ENCODE measurements at places on chromosomes 6 and 20.

GRCh38 chr6:122285292-122285913, 114.0 kb upstream of the HSF2 start:
- no peak for DNase-seq

- DNase-seq = no peak
These were observed 621.9 kb downstream of the GRIK2 start for GRCh38 chr6:102015431-102015830.

DNA sequence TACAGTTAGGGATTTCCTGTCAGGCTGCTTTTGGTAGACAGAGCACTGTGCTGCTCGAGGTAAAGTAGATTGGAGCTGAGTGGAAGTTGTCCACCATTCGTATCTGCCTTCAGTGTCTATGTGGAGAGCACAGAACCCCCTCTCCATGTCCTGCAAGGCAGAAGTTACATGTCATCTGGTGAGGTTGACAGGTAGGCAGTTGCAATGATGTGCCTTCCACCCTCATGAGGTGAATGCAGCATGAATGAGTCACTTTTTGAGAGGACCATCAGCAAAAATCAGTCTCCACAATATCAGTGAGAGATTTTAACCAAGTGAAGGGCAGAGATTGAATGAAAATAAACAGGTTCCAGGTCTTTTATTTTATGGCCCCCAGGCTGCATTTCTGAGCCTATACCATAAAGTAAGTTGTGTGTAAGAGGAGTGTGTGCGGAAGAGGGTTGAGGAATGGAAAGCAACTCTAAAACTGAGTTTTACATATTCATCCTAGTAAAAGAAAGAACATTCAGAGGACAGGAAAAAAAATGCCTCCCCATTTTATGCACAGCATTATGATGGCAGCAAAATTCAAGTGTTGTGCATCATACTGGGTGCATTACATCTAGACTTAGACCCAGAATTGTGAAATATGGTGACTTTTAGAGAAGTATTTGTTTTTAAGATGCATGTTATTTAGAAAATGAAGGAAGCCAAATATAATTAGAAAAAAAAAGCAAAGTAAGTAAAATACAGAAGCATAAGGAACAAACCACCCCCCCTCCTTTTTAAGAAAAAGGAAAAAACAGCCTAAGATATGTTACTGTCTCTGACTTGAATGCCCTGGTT, 15.8 kb downstream of the TRAPPC3L start:
- DNase-seq = no peak

DNA sequence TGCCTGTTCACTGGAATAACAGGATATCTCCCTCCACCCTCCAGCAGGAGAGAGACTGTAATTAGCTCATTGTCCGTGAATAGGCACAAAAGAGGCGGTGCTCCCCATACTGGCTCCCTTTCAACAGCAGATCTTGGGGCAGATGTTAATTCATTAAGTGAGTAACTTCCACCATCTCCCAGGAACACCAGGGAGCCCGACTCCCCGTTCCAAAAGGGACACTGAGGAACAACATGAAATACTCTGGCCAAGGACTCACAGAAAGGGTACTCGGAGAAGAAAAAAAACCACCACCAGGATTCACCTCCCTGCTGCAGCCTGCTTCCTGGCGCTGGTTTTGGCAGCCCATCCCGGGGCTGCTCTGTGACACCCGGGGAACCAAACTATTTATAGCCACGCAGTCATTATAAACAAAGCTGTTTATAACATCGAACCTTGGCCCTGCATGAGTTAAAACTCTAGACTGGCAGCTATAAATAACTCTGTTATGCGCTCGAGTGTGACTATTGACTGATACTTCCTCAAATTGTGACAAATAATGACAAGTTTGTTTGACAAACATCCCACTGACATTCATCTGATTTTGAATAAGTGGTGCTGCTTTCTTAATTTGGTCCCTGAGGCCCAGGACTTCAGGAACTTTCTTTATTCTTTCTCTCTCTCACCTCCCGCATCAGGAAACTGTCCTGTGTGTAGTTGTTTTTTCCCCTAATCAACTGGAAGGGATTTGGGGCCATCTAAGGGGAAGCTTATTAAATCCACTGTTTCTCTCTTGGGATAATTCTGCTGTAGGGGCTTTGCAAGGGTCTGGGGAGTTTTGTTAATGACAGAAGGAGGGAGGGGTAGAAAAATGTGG, 521.6 kb downstream of the CD83 start:
- DNase-seq = peak; percentile 31

- DNase-seq = peak; percentile 46
These were observed 22.9 kb downstream of the FAM110A start for GRCh38 chr20:856361-856775.

DNA sequence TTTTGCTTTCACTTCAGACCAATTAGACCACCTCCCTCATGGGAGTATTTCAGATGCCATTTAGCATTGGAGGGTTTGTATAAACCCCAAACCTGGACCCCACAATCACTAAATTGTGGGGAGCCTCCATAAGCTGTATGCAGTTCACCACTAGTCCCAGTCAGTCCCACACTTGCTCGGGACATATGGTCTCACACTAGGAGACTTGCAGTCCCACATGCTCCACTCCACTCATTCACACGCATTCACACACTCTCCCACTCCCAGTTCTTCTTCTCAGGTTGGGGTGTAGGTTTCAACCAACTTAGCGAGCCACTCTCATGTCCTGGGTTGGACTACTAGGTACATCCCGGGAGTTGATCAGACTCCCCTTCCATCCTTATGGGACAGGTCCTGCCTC, 84.5 kb upstream of the GPR6 start:
- DNase-seq = no peak

- peak; percentile 69 for DNase-seq
These were observed 8.2 kb upstream of the UBE2V1 start for GRCh38 chr20:50120935-50121693.

DNA sequence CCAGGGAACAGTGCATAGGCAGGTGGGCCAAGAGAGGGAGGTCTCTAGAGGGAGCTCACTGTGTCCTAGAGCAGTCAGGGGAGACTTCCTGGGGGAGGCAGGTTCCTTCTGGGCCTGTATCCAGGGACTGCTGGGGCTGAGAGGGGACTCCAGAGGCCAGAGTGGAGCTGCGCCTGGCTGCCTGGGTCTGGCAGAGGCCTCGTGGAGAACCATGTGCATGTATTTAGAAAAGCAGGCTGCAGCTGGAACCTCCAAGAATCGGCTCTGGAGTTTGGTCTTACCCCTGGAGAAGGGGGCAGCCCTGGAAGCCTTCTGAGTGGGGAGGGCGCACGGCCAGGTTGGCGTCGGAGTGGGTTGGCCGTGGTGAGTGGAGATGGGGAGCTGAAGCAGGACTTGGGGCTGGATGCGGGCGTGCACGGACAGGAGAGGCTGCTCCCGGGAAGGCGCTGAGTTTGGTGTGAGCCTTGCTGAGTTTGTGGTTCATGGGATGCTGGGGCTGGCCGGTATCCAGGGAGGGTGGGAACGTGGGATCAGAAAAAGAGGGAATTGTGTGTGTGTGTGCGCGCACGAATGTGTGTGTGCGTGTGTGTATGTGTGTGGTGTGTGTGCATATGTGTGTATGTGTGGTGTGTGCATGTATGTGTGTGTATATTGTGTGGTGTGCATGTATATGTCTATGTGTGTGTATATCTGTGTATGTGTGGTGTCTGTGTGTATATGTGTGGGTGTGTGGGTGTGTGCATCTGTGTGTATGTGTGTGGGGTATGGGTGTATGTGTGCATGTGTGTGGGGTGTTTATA, 10.8 kb downstream of the VSTM2L start:
- no peak for DNase-seq

DNA sequence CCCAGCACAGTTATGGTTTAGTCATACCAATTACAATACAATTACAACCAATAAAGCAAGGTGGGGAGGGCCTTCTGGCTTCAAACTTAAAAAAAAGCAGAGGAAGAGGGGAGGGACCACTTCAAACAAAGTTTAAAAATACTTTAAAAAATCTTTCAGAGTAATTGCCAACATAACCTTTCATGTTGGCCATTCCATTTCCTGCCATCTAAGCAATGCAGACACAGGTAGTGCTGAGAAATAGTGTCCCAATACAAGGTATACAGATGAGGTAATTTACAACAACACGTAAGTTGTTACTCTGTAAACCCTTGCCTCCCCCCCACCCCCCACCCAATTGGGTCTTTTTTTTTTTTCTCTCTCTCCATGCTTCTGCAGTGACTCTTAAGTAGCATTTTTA, 18.8 kb upstream of the TBC1D20 start:
- DNase-seq = no peak

DNA sequence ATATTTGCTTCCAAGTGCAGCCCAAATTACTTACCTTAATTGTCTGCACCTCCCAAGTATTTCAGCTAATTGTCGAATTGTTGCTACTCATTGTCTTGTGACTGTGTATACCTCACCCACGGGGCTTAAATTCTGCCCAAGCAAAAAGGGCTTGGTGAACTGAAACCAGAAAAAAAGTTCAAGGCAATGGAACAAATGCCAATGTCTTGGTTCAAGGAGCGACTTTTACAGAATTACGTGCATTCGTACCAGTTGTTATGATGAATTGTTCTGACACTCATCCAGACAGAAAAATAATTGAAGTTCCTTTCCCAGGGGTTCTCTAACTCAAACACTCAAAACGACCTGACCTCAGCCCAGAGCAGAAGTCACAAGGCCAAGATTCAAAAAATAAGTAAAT, 13.9 kb upstream of the PXDC1 start:
- DNase-seq = no peak

GRCh38 chr6:169034516-169035167, 219.0 kb downstream of the THBS2 start:
- DNase-seq = no peak

GRCh38 chr6:34340906-34341480, 51.5 kb downstream of the NUDT3 start:
- DNase-seq = no peak

- no peak for DNase-seq
These were observed 41.7 kb upstream of the CITED2 start for GRCh38 chr6:139416146-139416545.

DNA sequence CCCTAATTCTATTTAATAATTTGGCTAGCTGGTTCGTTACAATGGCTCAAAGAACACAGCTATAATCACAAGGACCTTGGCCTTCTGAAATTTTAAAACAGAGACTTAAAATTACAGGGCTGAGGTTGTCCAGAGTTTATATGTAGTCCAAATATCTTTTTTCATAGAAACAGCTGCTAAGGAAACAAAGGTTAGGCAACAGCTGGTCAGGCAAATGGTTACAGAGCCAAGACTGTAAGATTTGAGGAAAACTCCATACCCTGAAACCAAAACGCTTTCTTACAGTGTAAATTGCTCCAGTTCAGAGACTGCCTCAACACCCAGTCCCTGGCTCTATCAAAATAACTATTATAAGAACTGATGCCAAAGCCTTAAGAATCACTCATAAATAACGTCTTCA, 9.7 kb upstream of the ARHGAP18 start:
- DNase-seq = no peak

GRCh38 chr6:17979479-17979878, 8.0 kb downstream of the KIF13A start:
- no peak for DNase-seq

DNA sequence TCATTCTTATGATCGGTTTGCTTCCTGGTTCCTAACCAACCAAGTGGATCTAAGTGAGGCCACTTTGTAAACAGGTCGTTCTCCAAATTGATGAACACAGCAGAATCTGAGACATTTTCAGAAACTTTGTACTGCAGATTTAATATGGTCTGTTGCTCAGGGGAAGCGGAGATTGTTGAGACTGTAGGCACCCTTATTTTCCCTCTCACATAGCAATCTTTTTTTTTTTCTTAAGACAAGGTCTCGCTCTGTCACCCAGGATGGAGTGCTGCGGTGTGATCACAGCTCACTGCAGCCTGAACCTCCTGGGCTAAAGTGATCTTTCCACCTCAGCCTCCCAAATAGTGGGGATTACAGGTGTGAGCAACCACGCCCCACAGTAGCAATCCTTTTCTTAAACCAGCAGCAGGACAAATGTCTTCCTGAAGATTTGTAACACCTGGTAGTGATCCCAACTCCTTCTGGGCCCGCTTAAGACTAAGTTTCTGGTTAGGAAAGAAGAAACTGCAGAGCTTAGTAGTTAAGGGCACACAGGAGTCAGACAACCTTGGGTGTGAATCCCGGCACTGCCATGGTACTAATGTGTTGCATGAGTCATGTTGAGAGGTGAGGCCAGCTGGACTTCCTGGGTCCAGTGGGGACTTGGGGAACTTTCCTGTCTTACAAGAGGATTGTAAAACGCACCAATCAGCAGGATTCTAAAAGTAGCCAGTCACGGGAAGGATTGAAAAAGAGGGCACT, 48.4 kb upstream of the EZR start:
- DNase-seq = no peak

DNA sequence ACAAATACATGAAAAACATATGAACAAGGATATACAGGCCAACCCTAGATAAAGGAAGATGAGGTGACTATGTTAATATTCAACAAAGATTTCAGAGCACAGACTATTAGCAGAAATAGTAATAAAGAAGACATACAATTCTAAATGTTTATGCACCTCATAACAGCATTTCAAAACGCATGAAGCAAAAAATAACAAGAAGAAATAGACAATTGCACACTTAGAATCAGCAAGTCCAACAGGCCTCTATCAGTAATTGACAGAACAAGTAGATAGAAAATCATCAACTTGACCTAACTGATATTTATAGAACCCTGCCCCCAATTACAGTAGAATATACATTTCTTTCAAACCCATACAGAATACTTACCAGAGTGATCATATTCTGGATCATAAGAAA, 11.4 kb upstream of the DOK5 start:
- DNase-seq = no peak

- DNase-seq = no peak
These were observed 35.5 kb downstream of the SESN1 start for GRCh38 chr6:109059153-109059552.

DNA sequence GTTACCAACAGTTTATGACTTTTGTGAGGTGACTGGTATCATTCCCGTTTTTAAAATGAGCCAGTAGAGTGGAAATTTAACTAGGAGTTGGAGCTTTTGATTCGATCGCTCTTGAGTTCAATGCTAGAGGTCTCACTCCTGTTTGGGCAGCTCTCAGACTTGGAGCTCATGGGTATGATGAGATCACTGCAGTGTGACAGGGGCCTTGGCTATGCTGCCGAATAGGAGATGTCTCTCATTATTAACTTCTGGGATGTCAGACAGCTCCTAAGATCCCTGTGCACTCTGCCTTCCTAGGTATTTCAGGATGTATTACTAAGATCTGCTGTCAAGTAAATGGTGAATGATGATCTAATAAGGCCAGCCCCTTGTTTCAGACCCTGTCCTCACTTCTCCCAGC, 20.4 kb downstream of the AKAP12 start:
- DNase-seq = no peak

DNA sequence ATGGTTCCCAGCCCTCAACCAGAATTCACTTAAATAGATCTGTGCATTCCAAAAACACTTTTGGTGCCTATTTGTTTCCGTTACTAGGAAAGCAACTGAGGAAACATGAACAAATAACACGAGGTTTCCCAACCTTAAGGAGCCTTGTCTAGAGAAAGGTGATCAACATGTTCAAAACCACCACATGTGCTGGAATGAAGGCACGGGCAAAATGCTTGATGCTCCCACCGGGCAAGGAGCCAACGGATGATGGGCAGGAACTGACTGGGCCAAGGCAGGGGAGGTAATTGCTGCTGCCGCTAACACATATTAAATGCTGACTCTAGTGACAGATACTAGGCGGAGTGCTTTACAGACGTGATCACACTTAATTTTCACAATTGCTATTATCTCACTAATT, 2.5 kb downstream of the MYLK4 start:
- no peak for DNase-seq

GRCh38 chr6:106103728-106104109, 17.6 kb downstream of the PRDM1 start:
- peak; percentile 33 for DNase-seq

- no peak for DNase-seq
These were observed 236.8 kb upstream of the MAN1A1 start for GRCh38 chr6:119586250-119586882.

- DNase-seq = no peak
These were observed 42.2 kb upstream of the TNFAIP3 start for GRCh38 chr6:137824896-137825295.
